Dermis blood vessel endothelial cell (primary cell): ENCODE measurements at places on chromosomes 6 and 20. TPM values are rescaled to one million over a fixed set of nuclear protein-coding genes. Genes with fewer than 3 reads are reported as not detected.

GRCh38 chr6:79878142-79878748 lies 69.1 kb downstream of the ELOVL4 start:
- DNase-seq = no peak

- no peak for DNase-seq
Measured at GRCh38 chr20:62607366-62608217, 34.7 kb upstream of the SLCO4A1 start.

- peak; percentile 22 for DNase-seq
Measured at GRCh38 chr6:121584586-121585369, 149.3 kb downstream of the GJA1 start.

DNA sequence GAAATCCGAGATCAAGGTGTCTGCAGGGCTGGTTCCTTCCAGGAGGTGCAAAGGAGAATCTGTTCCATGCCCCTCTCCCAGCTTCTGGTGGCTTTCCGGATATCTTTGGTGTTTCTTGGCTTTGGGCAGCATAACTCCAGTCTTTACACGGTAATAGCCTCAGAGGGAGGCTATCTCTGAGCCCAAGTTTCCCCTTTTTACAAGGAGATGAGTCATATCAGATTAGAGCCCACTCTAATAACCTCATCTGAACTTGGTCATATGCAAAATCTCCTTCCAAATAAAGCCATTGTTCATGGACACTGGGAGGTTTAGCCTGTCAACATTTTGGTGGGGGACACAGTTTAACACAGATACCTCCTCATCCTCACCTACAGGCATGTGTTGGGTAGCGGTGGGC lies 213.7 kb downstream of the ATXN1 start:
- DNase-seq = no peak

- no peak for DNase-seq
Measured at GRCh38 chr6:85771925-85772430, 129.3 kb upstream of the SYNCRIP start.

DNA sequence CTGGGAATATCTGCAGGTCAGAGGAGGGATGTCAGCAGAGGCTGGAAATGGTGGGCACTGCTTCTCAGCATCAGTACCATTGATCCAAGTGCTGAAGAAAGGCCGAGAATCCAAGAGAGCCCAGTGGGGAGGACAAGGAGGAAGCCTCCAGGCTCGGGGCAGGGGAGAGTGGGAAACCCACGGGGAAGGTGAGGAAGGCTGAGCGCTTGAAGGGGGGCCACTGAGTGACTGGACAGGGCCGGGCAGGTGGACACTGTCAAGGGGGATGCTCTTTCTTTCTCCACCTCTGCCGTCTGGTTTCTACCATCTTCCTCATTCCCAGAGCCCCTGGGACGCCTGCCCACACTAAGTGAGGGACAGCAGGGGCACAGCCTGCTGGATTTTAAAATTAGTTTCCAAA lies 335.0 kb downstream of the CDH4 start:
- no peak for DNase-seq

DNA sequence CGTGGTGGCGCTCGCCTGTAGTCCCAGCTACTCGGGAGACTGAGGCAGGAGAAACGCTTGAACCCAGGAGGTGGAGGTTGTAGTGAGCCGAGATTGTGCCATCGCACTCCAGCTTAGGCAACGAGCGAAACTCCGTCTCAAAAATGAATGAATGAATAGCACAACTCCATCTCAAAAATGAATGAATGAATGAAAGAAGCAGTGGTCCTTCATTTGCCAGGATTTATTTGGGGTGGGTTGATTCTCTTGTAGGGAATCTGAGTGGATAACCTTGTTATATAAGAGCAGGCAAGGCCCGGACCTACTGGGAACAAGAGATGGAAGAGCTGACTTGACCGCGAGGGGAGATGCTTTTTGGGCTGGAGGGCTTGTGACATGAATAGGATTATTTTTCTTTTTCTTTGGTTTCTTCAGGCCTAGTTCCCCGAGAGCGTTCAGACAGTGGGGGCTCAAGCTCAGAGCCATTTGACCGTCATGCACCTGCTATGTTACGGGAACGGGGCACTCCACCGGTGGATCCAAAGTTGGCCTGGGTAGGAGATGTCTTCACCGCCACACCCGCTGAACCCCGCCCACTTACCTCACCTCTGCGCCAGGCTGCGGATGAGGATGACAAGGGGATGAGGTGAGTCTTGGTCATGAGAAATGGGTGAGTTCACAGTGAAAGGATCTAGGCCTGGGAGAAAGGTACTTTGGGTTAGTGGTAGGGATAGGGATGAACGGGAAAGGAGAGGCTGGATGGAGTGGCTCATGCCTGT lies 9.8 kb downstream of the PRRC2A start:
- DNase-seq = no peak

DNA sequence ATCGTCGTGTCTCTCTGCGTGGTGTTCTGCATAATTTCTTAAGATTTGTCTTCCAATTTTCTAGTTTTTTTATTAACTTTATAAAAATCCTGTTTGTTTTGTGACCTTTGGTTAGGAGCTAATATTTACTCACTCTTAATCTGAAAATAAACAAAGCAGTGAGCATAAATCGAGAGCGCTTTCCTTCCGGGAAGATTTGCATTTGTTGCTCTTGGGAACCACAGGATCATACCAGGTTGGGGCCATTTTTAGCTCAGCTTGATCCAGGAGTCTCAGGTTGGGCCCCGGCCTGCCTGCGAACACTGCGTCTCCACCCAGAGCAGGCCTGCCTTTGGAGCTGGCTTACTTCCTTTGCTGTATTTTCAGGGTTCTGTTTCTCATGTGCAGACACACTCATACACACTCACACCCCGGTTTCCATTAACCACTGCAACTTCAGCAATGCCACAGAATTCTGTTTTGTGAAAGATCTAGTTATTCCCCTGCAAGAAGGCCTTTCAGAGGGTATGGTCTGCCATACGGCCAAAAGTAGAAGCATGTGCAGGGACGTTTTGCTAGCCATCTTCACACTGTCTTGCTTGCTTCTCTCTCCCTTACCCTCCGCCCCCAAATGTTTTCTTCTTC lies 17.3 kb downstream of the BPHL start:
- DNase-seq = no peak

DNA sequence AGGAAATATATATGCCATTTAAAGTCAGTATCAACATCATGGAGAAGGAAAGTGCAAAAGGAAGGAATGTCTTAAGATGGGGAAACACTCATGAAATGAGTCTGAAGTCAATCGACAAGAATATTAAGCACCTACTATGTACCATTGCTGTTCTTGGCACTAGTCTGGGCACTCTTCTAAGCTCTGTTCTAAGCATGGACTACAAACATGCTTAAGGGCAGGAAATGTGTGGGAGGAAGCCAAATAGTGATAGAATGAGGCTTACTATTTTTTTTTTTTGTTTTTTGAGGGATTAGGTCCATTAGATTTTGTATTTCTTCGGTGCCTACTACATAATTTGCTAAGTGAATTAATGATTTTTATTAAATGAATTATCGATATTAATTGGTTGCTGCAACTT lies 83.8 kb upstream of the SUPT3H start:
- DNase-seq = no peak

GRCh38 chr6:69668916-69669315 lies 127.9 kb downstream of the LMBRD1 start:
- no peak for DNase-seq

GRCh38 chr6:125294036-125294435 lies 7.7 kb downstream of the HDDC2 start:
- DNase-seq = no peak

GRCh38 chr20:24453869-24454268 lies 15.6 kb upstream of the SYNDIG1 start:
- DNase-seq = no peak

- DNase-seq = no peak
Measured at GRCh38 chr6:160679402-160679769, 15.3 kb upstream of the LPA start.

DNA sequence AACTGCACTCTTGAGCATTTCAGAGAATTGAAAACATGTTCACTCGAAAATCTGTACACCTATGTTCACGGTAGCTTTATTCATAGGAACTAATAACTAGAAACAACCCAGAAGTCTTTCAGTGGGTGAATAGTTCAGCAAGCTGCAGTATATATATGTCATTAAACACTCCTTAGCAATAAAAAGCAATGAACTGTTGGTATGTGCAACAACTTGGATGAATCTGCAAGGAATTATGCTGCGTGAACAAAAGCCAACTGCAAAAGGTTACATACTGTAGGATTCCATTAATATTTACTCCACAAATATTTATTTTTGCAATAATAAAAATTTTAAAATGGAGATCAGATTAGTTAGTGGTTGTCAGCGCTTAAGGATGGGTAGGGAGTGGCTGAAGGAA lies 22.1 kb upstream of the FKBP1A start:
- DNase-seq = no peak

DNA sequence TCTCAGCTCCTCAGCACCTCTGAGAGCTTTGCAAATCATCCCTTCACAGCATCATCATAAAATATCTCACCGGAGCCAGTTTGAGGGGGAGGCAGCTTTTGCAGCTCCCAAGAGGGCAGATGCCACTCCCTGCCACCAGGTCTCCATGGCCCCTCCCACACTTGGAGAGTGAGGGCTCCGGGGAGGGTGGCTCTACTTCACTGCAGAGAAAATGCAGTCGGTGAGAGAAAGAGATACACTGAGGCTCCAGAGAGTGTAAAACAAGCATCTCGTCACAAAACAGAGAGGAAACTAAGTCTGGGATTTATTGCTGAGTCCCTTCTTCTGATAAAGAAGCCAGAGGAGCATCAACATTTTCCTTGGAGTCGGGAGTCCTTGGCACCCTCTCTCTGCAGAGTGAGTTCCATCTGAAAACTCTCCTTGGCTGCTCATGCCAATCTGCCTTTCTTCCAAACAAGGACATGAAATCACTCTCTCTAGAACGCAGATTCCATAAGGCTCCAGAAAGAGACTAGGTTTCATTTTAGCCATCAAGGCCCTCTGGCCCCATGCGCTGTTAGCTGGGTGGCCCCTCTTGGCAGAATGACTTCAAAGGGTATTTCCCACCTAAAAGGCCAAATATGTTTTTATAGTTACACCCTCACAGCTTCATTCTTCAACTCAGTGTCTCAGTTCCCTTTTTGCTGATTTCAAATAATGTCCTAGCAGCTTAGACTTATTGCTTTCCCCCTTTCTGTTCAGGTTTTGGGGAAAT lies 70.6 kb upstream of the F13A1 start:
- no peak for DNase-seq

GRCh38 chr6:144332177-144332576 lies 47.0 kb downstream of the UTRN start:
- DNase-seq = no peak

DNA sequence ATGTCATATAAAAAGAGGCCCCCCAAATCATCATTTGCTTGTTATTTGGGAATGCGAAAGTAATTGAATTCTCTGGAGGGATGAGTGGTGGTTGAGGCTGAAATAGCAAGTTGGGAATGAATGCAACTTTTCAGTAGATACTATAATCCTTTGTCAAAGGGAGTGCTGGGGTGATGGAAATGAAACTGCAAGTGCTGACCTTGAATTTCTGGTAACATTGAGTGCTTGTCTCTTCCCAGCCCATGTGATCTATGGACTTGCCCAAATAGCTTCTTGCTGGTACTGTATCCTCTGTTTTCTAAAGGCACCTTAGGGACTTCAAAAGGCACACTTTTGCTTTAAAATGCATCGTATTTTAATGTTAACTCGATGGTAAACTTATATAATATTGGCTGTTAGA lies 14.8 kb downstream of the PAQR8 start:
- DNase-seq = no peak

GRCh38 chr6:143543435-143543834 lies 31.9 kb upstream of the FUCA2 start:
- DNase-seq = no peak

DNA sequence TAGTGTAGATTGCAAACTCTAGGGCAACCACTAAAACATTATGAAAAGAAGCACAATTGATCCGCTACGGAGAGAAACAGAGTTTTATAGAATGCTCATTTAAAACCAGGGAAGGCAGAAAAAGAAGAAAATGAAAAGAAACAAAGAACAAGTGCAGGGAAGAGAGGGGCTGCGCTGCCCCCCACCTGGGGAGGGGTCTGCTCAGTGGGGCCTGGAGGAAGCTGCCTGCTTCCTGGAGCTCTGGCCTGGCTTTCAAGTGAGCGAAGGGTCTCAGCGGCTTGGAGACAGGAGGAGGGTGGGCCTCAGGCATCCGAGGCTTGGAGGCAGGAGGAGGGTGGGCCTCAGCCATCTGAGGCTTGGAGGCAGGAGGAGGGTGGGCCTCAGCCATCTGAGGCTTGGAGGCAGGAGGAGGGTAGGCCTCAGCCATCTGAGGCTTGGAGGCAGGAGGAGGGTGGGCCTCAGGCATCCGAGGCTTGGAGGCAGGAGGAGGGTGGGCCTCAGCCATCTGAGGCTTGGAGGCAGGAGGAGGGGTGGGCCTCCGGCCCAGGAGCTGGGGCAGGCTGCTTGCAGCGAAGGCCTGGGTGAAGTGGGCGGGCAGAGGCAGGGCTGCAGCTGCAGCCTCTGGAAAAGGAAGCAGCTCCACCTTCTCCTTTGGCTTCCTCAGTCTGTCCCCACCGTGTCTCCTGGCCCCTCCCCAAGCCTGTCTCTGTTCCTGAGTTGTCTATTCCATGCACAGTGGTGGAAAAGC lies 406.3 kb downstream of the TAF4 start:
- no peak for DNase-seq

DNA sequence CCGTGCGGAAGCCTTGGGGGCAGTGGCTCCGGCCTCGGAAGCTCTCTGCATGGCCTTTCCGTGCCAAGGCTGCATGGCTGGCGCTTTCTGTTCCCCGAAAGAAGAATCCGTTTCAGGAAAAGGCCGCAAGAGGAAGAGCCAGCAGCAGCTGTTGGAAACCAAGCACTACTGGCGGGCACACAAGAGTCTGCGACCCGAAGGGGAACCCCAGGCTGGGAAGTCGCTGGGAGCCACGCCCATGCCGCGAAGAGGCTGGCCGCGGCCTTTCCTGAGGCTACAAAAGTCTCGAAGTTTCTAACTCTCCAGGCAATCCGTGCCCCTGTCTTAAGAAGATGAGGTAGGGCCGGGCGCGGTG lies at the start of gene CGAS:
TSS of gene CGAS (minus strand) at position 191 of the 355 bp plus-strand sequence. CDS start at position 75, 116 bp downstream.
- DNase-seq = peak; percentile 60

- no peak for DNase-seq
Measured at GRCh38 chr20:11101696-11102095, 427.9 kb upstream of the JAG1 start.

DNA sequence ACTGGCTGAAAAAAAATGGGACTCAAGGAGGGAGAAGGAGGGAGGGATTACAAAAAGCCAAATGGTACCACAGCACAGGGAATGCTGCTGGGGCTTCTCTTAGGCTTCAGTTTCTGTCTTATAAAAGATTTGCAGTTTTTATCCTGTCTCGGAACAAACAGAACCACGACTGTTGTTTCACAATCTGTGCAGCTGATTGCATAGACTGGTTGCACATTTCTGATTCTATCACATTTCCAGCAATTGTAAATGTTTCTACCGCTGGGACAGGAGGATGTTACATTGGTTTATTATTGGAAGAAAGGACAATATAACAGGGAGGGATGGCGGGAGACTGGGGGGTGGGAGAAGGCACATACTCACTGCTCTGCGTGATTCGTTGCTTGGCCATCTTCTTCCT lies 73.5 kb upstream of the ARID1B start:
- DNase-seq = peak; percentile 23

The C20orf141 gene
- total RNA-seq = not detected in 2 replicates

The ZNF165 gene
- 0.17 and 0.23 TPM in 2 replicates for total RNA-seq

The MOG gene
- not detected in 2 replicates for total RNA-seq

The UST gene
- 0.28 and 0.34 TPM in 2 replicates for total RNA-seq

The MOXD1 gene
- 0.34 and 0.65 TPM in 2 replicates for total RNA-seq

The BPIFB6 gene
- total RNA-seq = not detected in 2 replicates

The CST1 gene
- total RNA-seq = 0.19 TPM in 1 of 2 replicates, not detected in the other

The ECT2L gene
- not detected in 2 replicates for total RNA-seq

The AIF1 gene
- not detected in 2 replicates for total RNA-seq
